ENCODE measurements at places on chromosomes 5 and 9.

GRCh38 chr5:37037840-37038239 is 161.3 kb downstream of the NIPBL start:
- DNase-seq, result no peak

GRCh38 chr5:118553662-118554061 is 434.7 kb downstream of the DTWD2 start:
- no peak for DNase-seq

- DNase-seq, result no peak
Measured at GRCh38 chr5:92977846-92978540, 603.0 kb downstream of the NR2F1-AS1 start.

DNA sequence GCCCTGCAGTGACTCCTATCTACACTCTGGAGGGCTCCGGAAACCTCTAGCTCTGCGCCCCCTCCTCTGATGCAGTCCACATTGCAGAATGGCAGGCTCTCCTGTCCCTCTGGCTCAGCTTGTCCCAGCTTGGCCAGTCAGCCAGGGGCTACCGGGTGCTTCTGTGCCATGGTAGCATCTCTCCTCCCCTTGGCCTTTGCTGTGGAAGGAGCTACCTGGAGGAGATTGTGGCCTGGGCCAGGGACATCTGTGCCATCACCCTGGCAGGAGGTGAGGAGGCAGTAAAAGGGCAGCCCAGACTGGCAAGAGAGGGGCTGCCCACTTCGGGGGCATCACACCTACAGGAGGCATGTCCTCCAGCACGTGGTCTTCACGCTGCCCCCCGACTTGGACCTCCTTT is 38.1 kb upstream of the FCN1 start:
- no peak for DNase-seq

DNA sequence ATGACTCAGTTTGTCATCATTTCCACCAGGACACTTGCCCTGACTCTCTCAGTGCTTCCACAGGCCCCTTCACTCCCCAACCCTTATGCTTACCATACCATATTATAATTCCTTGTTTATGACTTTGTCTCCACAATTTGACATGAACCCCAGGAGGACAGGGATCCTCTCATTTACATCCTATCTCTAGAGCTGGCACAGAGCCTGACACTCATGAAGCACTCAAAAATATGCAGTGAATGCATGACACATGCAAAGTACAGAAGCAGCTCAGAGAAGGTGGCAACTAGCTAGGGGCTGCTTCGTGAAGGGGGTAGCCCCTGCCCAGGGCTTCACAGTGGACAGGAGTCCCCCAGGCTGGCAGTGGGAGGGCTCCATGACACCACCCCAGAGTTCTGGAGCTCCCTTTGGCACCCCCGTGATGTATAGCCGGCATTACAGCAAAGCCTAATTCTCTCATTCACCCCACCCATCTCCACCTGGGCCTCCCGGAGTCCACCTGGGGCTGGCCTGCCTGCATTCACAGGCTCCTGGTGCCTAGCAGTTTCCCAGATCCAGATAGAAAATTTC is 112.0 kb upstream of the SPOCK1 start:
- DNase-seq, result no peak

DNA sequence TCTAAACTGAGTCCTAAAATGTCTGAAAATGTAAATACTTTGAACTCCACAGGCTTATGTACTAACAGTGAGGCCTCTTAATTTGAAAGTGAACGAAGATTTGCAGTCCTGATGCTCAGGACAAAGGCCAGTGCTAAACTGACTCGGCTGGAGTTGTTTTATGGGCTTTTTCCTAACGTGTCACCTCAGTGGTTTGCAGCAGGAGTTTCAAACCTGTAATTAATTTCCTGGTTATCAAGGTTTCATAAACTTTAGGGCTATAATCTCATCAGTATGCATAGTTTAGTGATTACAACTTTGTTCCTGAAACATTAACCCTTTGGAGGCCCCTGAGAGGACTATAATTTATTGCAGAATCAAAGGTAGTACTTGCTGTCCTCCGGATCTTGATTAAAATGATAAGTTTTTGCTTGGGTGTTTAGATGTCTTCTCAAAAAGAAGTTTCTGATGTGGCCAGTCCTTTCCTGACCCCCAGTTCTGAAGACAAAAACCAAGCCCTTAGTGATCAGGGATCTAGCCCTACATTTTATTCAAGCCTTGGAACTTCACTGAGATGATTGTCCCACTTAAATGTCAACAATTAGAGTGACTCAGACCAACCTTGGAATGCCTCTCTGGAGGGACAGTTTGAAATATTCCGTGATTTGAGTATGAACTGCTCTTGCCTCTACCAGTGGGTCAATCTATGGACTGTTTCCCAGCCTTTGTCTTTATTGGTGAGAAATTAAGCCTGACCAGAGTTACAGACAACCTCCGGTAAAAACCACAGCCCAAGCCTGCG is 11.1 kb upstream of the S100Z start:
- DNase-seq, result peak; percentile 37

DNA sequence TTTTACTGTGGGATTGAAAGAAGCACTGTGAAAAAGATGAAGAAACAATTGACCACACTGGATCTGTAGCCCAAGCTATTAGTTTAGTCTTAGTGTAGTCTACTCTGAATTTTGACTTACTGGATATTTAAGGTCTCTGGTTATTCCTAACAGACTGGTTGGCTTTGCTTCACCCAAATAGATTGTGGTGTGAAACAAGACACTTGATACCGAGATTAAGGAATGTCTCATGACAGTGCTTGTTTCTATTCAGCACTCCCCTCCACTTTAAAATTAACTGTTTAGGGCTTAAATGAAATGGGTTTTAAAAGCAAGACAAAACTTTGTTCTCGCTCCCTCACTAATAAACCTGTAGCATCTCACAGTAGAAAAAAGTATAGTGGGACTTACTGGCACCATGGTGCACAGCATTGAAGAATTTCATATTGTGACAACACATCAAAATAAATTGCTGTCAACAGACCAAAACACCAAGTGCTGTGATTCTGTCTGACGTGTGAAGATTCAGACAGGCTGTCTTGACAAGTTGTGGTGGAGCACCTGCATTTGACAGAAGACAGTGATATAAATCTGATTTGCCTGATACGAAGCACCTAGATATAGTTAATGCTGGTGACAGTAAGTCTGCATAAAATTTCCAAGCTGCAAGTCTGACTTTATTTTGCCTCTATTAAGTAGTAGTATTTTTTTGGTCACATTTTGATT is 73.1 kb downstream of the PBX3 start:
- no peak for DNase-seq

- DNase-seq, result no peak
Measured at GRCh38 chr9:14336244-14336643, 22.3 kb upstream of the NFIB start.

DNA sequence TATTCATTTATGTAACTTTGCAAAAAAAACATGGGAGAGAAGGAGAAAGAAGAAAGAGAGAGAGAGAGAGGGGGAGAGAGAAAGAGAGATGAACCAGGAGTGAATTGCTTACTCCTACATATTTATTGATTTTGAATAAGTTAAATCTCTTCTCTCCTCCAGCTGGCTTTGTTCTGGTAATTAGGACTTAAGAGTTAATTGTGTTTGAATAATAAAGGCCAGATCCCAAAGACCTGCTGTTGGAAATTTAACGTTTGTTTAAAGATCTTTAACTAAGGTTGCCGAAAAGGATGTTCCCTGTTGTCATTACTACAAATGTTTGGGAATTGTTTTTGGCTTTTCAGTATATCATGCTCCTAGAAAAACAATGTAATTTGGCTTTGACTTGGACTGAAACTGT is 473.0 kb downstream of the TUSC1 start:
- no peak for DNase-seq

Measured in left kidney (tissue), 8 donors.